H1 (cell line): ENCODE measurements at places on chromosomes 2 and 18. TPM values are rescaled to one million over a fixed set of nuclear protein-coding genes. Genes with fewer than 3 reads are reported as not detected.

NAT8 gene
- total RNA-seq = not detected in 2 replicates

DNA sequence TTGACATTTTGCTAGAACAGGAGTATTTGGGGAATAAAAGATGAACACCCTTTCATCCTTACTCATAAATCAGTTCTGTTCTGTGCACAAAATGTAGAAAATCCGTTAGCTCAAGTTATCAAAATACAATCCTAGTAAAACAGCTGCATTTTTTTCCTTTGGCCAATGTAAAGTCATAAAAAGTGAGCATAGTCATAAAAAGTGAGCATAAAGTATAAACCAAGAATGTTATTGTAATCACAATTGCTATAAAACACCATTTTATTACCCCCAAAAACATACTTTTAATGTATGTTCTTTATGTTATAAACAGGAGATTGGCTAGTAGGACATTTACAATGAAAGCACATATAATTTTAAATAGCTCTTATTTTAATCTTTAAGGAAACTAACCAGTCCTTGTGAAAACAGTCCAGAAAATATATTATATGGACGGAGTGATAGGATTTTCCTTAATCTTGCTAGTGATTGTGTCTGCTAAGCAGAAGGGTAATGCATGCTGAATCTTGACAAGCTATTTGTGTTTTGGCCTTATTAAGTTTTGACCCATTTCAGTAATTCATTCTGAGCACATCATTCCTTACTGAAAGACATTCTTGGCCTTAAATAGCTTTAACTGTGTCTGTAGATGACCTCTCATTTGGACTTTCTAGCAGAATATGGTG, 891.8 kb downstream of the DSC3 start:
- no peak for DNase-seq

GRCh38 chr2:155266109-155266508, 567.6 kb downstream of the KCNJ3 start:
- DNase-seq = no peak

DNA sequence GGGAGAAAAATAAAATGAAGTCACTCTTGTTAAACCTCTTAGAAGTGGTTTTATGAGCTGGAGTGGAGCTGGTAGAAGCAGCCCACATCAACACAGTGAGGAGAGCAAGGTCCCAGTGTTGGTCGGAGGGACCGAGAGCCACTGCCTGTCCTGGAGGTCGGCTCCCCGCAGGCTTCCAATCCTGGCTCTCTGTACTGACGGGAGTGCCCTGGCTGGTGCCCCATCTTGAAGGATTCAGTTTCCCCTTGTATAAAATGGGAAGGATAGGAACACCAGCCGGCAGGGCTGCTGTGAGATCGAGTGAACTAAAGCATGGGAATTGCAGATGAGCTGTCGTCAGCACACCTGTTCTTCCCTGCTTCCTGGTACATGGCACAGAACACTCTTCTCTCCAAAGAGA, 104.3 kb upstream of the ID2 start:
- no peak for DNase-seq
